Breast epithelium (tissue), 4 donors: ENCODE measurements at places on chromosomes 3 and 15. TPM values are rescaled to one million over a fixed set of nuclear protein-coding genes. Genes with fewer than 3 reads are reported as not detected.
A peak's percentile ranks its signal among the peaks of the same experiment; 100 is the strongest.

- DNase-seq = no peak
Measured at GRCh38 chr15:85651548-85651947, 143.2 kb downstream of the KLHL25 start.

- no peak for DNase-seq
Measured at GRCh38 chr15:23760024-23760423, 72.9 kb upstream of the NDN start.

The LRRC49 gene
- 6.7 TPM for total RNA-seq

DNA sequence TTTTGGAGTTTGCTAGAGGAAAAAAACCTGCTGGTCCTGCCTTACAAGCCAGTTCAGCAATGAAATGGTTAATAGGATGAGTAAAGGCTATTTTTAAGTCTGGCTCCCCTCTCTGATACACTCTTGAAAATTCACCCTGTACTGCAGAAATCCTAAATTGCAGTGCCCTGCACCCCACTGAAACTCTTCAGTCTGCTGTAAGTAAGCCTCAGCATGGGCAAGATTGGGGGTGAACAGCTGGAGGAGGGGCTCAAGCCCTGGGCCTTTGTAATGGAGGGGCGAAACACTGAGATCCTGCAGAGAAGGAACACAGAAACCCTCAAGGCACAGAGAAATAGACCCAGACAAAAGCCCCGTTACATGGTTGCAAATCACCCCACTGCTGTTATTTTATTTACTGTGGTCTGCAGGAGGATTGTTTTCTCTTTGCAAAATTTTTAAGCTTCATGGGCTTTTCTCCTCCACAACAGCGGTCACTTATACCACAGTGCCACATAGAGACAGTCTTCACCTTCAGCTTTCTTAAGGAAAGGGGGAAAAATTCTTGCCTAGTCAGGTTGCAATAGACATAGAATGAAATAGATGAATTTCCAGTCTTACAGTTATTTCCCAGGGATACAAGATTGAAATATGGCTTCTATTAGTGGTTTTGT is 45.0 kb downstream of the SOX2 start:
- no peak for DNase-seq

DNA sequence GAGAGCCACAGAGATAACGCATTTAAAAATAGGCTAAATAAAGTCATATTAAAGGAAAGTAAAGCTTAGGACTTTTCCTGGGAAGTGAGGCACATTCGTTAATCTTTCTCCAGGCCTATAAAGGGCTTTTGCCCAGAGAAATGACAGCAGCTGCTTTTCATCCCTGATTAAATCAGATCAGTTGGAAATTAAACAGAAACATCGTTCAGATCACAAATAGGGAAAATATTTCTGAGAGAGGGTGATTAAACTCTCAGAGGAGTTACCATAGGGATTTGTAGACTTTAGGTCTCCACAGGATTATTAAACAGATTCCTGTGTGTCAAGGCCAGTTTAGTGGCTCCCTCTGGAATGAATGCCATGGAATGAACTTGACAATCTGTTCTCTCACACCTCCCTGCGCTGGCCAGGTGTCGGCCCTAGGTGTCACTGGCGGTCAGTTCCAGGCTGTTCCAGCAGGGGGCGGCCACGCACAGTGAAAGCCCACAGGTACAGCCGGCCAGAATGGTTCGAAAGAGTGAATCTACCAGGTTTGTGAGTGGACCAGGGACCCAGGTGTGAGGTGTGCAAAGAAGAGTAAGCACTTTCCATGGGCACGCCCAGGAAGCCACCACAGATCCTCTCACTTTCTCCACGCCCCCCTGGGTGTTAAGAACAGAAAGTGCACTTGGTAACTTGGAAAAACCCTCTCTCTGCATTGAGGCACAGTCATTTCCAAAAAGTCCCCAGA is 253.0 kb upstream of the RASGRP1 start:
- DNase-seq = peak; percentile 88
